ENCODE measurements at places on chromosomes 5 and 9. TPM values are rescaled to one million over a fixed set of nuclear protein-coding genes. Genes with fewer than 3 reads are reported as not detected.

DNA sequence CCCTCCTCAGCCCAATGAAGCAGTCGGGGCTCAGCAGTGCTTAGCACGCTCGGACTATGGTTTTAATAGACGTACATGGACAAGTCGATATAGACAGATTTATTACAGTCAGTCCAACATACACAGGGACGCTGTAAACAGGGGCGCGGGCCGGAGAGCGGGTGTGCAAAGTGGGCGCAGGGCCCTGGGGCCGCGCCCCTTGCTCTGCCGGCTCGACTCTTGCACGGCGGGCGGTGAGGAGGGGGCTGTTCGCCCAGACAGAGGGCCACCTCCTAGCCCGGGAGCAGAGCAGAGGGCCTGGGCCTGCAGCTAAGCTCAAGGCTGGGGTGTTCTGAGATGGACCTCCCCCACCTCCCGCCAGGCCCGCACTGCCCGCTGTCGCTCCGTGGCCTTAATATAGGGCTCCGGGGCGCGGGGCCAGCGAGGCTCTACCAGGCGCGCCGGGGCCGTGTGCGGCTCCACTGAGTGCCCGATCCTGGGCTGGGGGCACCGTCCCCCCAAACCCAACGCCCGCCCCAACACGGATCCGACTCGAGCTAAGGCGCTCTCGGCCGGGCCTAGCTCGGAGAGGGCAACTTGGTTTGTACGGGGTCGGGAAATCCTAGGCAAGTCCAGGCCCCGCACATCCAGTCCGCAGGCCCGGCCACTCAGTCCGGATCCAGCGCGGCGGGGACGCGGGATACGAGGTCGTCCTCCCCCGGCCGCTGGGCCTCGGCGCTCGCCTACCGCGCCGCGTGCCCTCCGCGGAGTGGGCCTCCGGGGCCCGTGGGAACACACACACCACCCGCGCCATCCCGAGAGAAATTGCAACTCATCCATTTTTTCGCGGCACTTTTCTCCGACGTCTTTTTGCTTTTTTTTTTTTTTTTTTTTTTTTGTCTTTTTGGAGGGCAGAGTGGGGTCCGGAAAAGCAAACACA, 6.1 kb downstream of the PITX1 start:
- H3K4me3 ChIP-seq = no peak overlapping the region
- DNase-seq = no peak
- peaks cover 27% of the 10 kb centered on the region for H3K4me1 ChIP-seq
- H3K27me3 ChIP-seq = peaks cover 72% of the 10 kb centered on the region
- H3K36me3 ChIP-seq = peaks cover 3% of the 10 kb centered on the region

DNA sequence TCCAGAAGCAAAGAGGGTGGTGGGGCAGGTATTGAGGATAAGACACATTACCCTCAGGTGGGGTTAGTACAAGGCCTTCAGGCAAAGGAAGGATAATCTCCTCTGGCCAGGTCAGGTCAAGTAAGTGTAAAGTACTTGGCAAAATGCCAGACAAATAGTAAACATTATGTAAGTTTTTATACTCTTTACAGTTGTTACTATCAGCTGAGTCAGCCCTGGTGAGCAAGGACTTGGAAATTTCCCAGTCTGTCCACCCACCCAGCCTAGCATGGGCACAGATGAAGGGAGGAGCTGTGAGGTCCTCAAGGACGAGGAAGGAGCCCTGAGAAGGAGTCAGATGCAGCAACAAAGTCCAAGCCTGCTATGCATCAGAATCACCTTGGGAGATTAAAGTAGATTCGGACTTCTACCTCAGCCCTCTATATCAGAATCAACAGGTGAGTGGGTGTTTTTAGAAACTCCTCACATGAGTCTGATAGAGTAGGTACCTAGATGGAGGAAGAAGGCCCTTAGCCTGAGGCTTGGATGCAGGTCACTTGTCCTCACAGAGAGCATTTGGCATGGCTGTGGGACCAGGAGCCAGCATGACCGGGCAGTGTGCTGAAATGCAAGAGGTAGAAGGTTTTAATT, 50.2 kb upstream of the BARX1 start:
- H3K27ac ChIP-seq = no peak overlapping the region
- no peaks in the 10 kb centered on the region for H3K36me3 ChIP-seq
- no peak overlapping the region for H3K4me3 ChIP-seq
- no peaks in the 10 kb centered on the region for H3K4me1 ChIP-seq

DNA sequence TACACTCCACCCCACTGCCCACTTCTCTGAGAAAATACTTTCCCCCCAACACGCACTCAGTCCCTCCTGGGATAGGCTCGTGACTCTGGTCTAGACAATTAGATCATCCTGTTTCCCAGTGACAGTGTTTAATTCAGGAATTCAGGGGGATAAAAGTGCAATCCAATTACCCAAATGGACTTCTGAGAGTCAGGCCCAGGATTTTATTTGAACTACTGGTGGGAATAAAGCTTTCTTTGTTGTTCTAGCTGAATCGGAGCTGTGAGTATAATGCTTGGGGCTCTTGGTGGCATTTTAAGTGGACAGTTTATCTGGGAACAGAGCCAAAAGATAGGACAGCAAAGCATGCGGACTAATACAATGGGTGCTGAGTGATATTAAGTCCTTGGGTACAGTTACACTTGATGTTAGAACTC, 683.3 kb downstream of the MAT2B start:
- no peak overlapping the region for H3K4me3 ChIP-seq
- DNase-seq = no peak
- H3K27me3 ChIP-seq = no peaks in the 10 kb centered on the region
- H3K36me3 ChIP-seq = no peaks in the 10 kb centered on the region
- H3K27ac ChIP-seq = no peak overlapping the region

DNA sequence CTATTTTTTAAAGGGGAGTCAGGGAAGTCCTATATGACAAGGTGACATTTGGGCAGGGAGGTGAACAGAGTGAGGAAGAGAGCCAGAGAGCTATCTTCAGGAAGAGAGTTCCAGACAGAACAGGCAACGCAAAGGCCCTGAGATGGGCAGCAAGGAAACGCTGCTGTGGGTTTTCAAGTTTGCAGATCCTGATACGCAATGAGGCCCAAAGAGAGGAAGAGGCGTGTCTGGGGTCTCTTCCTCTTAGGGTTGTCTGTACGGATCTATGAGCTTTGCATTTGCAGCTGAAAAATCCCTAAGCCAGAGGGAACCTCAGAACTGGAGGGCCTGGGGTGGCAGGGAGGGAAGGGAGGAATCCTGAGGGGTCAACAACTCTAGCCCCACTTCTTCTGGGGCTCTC, 13.6 kb downstream of the FAT2 start:
- no peaks in the 10 kb centered on the region for H3K27me3 ChIP-seq
- no peak overlapping the region for H3K4me3 ChIP-seq
- H3K4me1 ChIP-seq = peaks cover 13% of the 10 kb centered on the region
- no peak for DNase-seq
- H3K27ac ChIP-seq = peak overlapping the region; percentile 10
- H3K36me3 ChIP-seq = no peaks in the 10 kb centered on the region

DNA sequence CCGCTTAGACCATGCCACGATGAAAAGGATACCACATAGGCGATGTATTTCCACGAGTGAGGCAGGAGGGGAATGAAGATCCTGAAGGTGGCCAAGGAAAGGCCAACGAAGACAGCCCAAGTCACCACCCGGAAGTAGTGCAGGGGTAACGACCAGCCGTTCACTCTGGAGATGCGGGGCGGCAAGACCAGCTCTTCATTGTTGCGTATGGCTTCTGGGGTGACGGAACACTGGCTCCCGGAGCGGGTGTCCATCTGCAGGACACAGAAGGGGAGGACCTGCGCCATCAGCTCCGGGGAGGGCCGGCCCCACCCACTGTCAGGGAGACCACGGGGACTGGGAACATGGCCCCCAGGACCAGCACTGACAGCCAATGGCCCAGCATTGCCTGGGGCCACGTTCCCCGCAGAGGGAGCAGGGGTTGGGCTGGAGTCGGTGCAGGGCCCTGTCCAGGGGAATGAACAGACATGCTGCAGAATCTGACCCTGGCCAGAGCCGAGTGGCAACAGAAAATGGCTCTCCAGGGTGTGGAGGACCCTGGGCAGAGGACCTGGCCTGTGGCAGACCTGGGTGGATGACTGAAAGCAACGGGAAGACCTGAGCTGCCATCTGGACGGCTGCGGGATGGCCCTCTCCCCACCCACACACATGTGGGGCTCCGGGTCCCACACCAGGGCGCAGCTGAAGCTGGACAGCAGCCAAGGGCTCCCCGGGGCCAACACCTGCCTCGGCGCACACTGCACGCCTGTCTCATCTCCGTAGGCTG, 17.7 kb downstream of the ZDHHC11B start:
- no peaks in the 10 kb centered on the region for H3K36me3 ChIP-seq
- H3K27me3 ChIP-seq = no peaks in the 10 kb centered on the region
- DNase-seq = no peak
- H3K4me3 ChIP-seq = no peak overlapping the region

DNA sequence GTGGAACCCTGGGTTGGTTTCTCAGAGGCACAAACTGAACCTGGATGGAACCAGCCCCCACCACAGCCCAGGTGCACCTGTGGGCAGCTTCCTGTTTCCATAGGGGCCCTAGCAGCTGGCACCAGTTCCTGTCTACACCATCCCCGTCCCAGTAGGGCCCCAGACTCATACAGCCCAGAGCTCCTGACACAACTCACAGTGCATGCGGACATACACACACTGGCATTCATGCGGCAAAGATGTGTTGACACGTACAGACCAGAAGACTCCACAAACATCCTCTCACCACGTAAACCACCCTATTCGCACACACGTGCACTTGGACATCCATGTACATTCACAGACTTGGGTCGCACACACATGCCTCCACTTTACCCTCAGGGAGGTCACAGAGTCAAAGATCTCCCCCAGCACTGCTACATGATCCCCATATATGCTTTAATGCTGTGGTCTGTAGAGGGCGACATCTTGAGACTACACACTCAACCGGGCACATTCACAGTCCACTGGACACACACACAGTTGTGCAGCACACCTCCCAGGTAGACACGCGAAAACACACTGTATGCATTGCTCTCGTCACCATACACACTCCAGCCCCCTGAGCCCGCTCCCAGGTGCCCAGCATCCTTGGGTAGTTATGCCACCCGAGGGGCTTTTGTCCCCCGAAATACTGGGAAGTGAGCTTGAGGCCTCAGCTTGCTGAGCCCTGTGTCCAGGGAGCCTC, 22.4 kb downstream of the CXXC5 start:
- DNase-seq = peak; percentile 52
- peak overlapping the region; percentile 62 for H3K27ac ChIP-seq
- no peaks in the 10 kb centered on the region for H3K27me3 ChIP-seq

DNA sequence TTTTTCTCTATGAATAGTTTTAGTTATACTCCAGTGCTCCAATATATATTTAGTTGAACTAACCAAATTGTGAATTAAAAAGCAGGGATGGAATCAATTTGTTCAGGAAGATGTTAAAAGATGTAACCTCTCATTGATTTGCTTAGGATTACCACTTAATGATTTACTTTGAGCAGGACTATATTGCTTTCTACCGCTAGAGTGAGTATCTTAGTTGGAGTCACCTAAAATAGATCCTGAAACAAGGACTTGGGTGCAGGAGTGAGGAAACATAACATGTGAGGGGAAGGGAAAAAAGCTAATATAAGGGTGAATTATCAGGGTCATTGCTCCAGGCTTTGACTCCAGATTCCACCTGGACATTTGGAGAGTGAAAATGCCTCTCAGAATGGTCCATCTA, 2277.4 kb upstream of the C9orf72 start:
- H3K4me1 ChIP-seq = no peaks in the 10 kb centered on the region
- H3K4me3 ChIP-seq = no peak overlapping the region
- H3K27me3 ChIP-seq = no peaks in the 10 kb centered on the region
- no peak overlapping the region for H3K27ac ChIP-seq
- H3K36me3 ChIP-seq = no peaks in the 10 kb centered on the region

DNA sequence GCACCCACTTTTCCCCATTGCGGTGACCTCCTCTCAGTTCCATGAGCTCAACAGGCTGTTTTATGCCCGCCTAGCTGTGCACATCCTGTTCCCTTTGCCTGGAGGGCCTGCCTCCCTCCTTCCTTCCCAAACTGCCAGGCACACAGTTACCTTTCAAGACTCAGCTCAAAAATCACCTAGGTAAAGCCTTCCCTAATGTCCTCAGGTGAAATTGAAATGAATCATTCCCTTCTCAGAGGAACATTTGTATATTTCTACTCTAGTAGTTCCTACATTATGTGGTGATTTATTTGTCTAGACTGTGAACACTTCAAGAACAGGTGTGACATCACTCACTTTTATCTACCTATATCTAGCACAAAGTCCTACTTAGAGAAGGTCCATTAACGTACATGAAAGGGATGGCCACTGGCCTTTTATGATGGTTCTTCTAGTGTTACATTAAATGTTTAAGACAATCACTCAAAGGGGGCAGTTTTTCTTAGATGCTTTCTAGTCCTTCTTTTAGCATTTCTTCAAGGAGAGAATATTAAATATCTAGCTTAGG, 103.5 kb upstream of the EQTN start:
- H3K27me3 ChIP-seq = no peaks in the 10 kb centered on the region
- H3K4me1 ChIP-seq = no peaks in the 10 kb centered on the region
- no peak overlapping the region for H3K27ac ChIP-seq
- H3K36me3 ChIP-seq = no peaks in the 10 kb centered on the region

DNA sequence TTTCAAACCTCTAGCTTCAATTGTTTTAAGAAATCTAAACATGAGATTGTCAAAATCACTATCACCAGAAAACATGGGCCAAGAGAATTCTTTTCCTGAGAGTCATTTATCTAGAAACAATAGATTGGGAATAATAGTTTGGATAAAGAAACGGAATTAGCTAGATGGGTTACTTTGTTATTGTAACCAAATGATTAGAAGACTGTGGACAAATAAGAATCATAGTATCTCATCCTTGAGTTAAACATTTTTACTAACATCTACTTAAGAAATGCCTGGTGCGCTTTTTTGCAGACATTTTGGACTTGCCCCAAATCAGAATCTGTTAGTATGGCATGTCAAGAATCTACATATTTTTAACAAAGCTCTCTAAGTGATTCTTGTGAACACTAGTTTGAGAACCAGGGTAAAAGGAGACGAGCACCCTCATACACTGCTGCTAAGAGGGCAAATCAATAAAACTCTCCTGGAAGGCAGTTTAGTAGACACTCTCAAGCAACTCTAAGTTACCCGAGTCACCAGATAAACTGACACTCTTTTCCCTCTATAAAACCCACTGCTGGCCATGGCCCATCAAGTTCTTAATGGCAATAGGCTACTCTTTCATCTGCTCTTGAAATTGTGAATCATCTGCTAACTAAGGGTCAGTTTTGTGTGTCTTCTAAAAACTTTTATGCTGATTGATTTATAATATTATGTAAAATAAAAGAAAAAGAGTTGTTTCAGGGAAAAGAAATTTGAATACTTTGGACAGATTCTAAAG, 39.1 kb downstream of the TPD52L3 start:
- no peaks in the 10 kb centered on the region for H3K4me1 ChIP-seq
- H3K4me3 ChIP-seq = no peak overlapping the region
- DNase-seq = no peak

DNA sequence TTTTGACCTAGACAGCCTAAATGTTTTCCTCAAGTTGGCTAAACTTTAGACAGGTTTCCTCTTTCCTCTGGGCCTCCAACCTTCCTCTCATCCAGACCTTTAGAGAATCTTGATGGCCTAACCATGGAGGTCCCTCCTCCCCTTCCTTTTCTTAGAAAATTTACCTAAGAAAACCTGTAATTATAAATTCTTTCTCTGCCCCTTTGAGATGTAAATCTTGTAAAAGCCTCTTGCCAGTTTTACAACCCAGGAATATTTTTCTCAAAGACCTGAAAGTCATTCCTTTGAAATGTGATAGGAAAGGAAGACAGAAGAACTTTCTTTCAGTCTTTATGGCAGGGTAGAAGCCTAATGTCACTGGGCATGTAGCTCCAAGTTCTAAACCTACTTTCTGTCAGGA, 1752.6 kb upstream of the C9orf72 start:
- H3K27me3 ChIP-seq = no peaks in the 10 kb centered on the region
- no peaks in the 10 kb centered on the region for H3K4me1 ChIP-seq
- H3K4me3 ChIP-seq = no peak overlapping the region
- no peak overlapping the region for H3K27ac ChIP-seq

- no peak overlapping the region for H3K27ac ChIP-seq
- no peaks in the 10 kb centered on the region for H3K27me3 ChIP-seq
- peaks cover 5% of the 10 kb centered on the region for H3K4me1 ChIP-seq
Measured at GRCh38 chr5:33401482-33402390, 39.0 kb upstream of the TARS1 start.

The MACIR gene
- 7.9 TPM for total RNA-seq

All from activated naive CD8-positive, alpha-beta T cell treated with anti-CD3 and anti-CD28 coated beads for 36 hours (primary cell).